ENCODE measurements at places on chromosomes 13 and 19.
A peak's percentile ranks its signal among the peaks of the same experiment; 100 is the strongest.

- DNase-seq = no peak
These were observed 94.6 kb downstream of the CCNA1 start for GRCh38 chr13:36526897-36527296.

GRCh38 chr19:13208672-13209483 is 58.7 kb downstream of the IER2 start:
- no peak for DNase-seq

DNA sequence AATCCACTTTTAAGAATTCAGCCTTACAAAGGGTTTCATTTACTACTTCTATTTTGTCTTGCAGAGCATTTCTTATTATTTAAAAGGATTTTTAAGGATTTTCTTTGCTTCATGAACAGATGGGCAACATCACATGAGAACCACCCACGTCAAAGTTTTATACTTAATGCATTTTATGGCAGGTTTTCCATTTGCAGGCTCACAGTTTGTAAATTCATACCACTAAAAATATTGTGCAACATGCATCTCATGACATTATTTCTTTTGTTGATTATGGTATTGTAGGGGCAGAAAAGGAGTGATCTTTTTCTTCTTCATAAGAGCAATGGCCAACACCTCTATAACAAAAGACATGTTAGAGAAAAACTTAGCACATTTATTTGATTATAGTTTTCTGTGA is 554.0 kb upstream of the SPRY2 start:
- DNase-seq = no peak

GRCh38 chr19:34145741-34146202 is 26.5 kb upstream of the LSM14A start:
- DNase-seq = peak; percentile 65

DNA sequence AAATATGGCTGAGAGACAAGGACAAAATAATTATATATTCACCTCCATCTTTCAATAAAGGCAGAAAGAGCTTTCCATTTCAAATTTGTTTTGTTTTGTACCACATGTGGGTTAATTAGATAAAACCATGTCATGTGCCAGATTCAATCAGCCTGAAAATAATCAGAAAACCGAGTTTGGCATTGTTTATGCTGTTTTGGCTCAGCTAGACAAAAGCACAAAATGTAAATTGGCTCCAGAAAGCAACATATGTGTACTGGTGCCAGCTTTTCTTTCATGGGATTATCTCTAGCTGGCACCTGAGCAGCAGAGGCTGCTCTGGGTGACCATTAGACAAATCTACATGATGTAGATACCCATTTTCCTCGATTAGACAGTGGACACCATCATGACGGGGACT is 9.2 kb upstream of the DNAJC15 start:
- DNase-seq = no peak

GRCh38 chr19:39409208-39410016 is 2.8 kb downstream of the ZFP36 start:
- DNase-seq = peak; percentile 75

DNA sequence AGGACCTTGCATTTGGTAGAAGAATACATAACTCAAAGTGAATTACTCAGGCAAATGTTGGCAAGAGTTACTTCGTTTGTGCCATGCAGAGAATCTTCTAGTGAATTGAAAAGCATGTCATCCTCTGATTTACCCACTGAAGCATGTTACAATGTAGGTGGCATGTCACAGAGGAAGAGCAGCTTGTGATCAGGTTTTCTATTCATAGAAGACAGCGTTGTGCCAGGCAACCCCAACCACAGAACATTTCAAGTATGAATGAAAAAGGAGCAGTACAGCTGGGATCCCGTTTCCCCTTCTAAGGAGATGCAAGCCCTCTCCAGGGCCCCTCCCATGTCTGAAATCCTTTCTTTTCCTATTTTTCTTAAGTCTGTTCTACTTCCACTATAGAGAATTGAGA is 6.0 kb upstream of the KATNAL1 start:
- DNase-seq = no peak

- no peak for DNase-seq
These were observed 32.7 kb downstream of the DHX34 start for GRCh38 chr19:47381653-47382279.

- DNase-seq = no peak
These were observed 306.9 kb downstream of the KLF5 start for GRCh38 chr13:73365681-73366080.
